ENCODE measurements at places on chromosomes 12 and 14.
A peak's percentile ranks its signal among the peaks of the same experiment; 100 is the strongest.

DNA sequence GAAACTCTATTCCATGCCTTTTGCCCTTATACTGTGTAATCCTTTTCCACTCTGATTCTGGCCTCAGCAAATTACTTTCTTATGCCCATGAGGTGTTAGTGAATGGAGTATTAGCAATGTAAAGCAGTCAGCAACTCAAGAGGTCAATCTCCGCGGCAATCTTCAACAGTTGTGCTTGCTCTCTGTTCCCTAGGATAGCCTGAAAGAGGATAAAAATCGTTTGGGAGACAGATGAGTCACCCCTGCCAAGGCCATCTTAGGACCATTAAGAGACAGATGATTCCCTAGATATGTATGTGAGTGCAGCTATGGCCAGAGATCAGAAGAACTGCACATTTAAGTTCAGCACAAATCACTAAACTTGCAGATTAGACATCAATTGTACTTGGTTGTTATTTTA, 1145.8 kb downstream of the GALC start:
- DNase-seq = no peak

DNA sequence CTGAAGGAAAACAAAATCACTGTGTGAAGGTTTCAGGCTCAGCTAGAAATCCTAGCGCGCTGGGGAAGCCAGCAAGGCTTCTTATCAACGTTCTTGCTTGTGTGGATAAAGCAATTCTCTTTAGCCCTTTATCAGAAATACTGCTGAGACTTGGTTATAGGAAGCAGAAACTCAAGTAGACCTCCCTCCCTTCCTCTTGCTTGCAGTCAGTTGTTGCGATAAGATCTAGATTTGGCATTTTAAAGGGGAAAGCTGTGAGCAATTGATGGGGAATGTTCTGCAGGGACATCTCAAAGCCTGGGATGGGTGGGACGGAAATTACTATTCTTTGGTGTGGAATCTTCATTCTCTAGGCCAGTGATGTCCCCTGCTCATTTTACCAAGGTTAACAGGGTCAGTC, 76.4 kb upstream of the ANO4 start:
- DNase-seq = no peak

- DNase-seq = no peak
Measured at GRCh38 chr14:95308073-95308472, 11.6 kb downstream of the CLMN start.

GRCh38 chr14:103692159-103692558, 23.1 kb downstream of the XRCC3 start:
- DNase-seq = peak; percentile 21

- DNase-seq = peak; percentile 60
Measured at GRCh38 chr12:113912760-113913329, 53.3 kb downstream of the RBM19 start.

DNA sequence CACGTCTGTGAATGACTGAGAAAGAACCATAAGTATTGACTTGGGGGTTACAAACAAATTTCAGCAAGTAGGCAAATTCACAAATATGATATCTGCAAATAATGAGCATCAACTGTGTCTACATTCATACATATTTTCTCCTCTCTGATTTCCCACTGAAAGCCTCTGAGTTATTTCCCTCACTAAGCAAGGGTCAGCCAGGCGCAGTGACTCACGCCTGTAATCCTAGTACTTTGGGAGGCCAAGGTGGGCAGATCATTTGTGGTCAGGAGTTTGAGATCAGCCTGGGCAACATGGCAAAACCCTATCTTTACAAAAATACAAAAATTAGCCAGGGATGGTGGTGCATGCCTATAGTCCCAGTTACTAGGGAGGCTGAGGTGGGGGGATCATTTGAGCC, 80.8 kb downstream of the SLC25A21 start:
- DNase-seq = no peak

- DNase-seq = peak; percentile 91
Measured at GRCh38 chr12:54368709-54369596, 4.7 kb upstream of the GPR84 start.

- peak; percentile 73 for DNase-seq
Measured at GRCh38 chr12:123106640-123107359, 44.1 kb downstream of the PITPNM2 start.

Measured in activated naive CD8-positive, alpha-beta T cell treated with anti-CD3 and anti-CD28 coated beads, Interleukin-2, amount 10 ng/mL, durations not matched to agents 7 days and 5 days (primary cell).